ENCODE measurements at places on chromosomes 13 and 19.

GRCh38 chr19:3608750-3609322 is 2.2 kb upstream of the TBXA2R start:
- no peak for DNase-seq

- DNase-seq: no peak
Measured at GRCh38 chr13:52906122-52906903, 57.9 kb upstream of the PCDH8 start.

GRCh38 chr13:107807306-107808073 is 407.8 kb downstream of the LIG4 start:
- DNase-seq: no peak

DNA sequence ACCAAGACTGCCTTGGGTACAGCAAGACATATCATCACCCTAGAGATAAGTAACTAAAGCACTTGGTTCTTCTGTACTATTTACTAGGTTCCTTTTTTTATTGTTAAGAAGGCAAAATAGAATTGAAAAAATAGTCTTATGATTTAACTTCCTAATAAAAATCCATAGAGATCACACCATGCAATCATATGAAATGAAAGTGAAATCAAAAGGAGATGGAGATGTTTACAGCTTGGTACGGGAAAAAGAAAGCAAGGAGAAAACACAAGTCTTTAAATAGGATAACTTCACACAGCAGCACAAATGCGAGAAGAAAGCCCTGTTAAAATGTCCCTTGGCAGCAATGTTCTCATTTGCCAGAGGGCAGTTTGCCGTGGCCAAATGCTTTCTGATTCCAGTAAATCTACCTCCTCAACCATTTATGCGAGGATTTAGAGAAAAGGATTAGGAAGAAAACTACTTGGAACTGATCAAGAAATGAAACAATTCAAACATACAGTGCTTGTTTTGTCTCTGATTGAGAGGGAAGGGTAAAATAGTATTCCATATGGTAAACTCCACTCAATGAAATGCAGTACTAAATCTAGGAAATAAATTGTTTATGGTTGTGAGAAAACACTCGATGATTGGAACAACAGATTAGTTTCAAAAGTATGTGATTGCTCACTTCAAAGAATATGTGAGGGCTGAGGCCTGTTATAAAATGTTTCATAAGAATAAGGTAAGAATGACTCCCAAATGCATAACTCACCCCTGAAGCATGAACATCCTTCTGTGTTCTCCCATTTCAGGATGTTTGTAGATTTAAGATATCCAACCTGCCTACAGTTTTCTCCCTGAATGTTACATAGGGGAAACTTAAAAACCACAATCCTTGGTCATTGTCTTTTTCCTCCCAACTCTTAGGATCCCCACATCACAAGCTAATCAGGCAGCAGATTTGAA is 487.8 kb downstream of the DACH1 start:
- no peak for DNase-seq

DNA sequence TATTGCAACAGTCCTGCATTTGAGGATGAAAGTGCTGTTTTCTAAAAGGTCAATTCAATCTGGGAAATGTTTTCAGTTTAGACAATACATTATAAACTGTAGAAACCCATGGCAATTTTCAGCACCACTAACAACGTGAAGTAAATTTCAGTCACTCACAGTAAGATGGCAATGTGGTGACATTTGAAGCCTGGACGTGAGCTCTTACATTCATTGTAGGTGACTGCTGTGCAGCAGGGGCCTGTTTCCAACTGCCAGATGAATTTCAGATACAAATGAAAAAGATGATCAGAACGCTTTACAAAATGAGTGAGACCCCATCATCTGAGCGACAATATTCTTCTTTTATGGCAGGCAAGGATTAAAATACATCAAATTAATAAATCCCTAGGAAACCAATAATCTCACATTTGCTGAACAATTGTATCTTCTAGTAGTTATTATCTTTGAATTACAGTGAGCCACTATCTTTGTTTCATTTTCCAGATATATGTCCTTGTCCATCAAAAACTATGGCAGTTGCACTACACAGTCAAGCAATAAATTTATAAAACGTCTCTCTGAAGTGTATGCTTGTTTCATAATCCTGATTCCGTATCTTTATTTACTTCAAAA is 1816.8 kb downstream of the OLFM4 start:
- no peak for DNase-seq

GRCh38 chr13:45185286-45185685 is 15.6 kb downstream of the KCTD4 start:
- DNase-seq: no peak

- DNase-seq: no peak
Measured at GRCh38 chr13:87981416-87981815, 310.2 kb downstream of the SLITRK5 start.

DNA sequence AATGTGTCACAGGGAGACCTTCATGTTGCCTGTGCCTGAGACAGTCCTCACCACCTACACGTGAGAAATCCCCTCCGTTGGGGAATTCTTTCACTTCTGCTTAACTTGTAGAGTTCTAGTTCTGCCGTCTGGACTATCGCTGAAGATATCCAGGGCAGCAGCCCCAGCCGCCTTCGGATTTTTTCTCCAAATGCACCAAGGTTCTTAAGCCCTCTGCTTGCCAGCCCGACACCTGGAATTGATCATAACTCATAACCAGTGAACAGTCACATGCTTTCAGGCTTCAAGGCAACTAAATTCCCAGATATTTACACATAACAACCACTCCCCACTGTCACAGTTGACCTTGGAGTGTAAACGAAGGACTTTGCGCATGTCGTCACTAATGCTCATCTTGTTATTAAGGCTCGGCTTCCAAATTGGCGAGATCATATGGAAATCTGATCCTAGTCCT is 114.4 kb downstream of the RAB20 start:
- DNase-seq: no peak

GRCh38 chr13:40329781-40330485 is 336.5 kb downstream of the FOXO1 start:
- DNase-seq: no peak

GRCh38 chr19:31985001-31985605 is 360.3 kb upstream of the ZNF507 start:
- no peak for DNase-seq

GRCh38 chr13:109145631-109146030 is 516.2 kb downstream of the MYO16 start:
- no peak for DNase-seq

DNA sequence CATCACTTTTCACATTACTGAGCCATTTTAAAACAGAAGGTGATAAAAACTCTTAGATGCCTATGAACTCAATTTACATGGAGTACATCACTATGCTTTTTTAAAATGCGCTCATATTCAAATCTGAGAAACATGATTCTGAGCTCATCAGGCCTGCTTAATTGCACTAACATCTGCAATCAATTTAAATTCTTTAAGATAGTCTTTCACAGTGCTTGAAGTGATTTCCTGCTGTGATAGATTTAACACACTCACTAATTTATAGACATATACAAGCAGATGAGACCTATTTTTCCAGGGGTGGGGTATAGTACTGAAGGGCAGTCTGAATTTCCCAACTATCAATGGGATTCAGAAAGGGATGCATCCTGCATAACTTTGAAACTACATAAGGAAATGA is 82.9 kb downstream of the DIAPH3 start:
- DNase-seq: no peak

- DNase-seq: no peak
Measured at GRCh38 chr19:39916236-39916635, 18.2 kb downstream of the FCGBP start.

DNA sequence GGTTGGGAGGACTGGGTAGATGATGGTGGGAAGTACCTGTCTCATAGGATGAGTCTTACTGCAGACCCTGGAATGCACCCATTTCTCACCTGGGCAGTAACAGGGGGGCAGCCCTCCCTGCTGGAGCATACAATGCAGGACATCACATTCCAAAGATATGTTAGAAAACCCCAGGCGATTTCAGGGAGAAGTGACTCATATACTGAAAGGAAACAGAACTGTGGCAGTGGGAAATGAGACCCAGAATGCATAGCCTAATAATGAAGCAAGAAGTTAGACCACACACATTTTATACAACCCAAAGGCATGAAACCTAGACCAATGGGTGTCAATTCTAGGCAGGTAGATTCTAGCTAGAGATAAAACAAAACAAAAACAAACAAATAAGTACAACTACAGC is 402.7 kb downstream of the IRS2 start:
- no peak for DNase-seq
